ENCODE measurements at places on chromosomes 4 and X.

- DNase-seq: peak; percentile 73
These were observed 5.7 kb upstream of the RHOH start for GRCh38 chr4:40190880-40191815.

DNA sequence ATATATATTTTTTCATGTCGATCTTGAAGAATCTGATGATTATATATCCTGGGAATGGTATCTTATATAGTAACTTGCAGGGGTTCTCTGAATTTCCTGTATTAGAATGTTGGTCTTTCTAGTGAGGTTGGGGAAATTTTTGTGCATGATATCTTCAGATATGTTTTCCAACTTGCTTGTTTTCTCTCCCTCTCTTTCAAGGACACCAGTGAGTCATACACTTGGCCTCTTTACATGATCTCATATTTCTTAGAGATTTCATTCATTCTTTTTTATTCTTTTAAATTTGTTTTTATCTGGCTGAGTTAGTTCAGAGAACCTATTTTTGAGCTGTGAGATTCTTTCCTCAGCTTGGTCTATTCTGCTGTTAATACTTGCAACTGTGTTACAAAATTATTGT is 27.2 kb upstream of the C4orf17 start:
- no peak for DNase-seq

DNA sequence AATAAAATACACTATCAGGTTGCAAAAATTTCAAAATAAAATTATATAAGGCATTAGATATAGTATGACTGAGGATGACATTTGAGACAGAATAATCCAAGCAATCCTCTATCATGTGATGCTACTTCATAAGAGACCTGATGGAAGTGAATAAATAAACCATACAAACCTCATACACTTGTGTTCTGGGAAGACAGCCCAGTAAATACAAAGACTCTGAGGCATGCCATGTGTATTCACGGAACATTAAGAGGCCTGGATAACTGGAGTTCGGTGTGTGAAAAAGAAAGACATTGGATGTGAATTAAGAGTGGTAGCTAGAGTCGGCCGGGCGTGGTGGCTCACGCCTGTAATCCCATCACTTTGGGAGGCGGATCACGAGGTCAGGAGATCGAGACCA is 364.2 kb downstream of the ADAM29 start:
- no peak for DNase-seq

DNA sequence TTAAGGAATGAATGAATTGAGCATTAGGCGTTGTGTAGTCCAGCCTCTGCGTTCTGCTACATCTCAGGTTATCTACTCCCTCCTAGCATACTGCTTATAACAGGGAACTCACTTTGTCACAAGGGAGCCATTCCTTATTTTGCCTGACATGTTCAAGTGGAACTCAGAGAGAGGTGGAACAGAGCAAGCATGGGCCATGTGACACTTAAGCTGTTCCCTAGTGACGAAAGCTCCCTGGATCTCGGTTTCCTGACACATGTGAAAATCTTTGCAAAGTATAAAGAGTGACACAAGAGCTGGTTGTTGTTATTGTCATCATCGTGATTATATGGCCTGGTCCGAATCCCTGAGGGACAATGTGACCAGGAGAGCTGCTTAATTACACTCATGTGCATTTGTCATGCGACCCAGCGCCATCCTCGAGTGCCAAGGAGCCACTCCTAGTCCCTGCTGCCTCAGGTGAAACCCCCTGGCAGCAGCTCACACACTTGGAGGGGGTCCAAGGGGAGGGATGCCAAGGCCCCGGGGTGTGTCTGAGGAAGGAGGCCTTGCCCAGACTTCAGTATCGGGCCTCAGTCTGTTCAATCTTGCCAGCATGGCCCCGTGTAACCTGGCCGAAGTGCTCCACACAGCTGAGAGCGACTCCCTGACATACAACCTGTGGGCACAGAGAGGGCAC is 98.5 kb upstream of the MAP3K15 start:
- no peak for DNase-seq

DNA sequence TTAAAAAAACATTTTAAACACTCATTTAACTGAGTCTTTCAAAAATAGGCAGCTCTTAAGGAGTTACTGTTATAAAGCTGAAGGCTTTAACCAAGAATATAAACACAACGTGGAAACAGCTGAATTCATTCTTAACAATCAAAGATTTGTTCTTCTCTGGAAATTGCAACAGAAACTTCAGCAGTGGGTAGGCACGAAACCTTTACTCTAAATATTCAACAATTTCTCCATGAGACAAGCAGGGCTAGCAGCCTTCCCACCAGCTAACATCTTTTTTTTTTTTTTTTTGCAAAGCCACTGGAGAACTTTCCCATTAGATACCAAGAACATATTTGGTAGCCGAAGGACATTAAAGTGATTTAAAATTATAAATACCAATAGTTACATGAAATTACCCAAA is 78.2 kb upstream of the PRSS48 start:
- no peak for DNase-seq

- DNase-seq: no peak
These were observed 69.8 kb downstream of the PAPSS1 start for GRCh38 chr4:107650251-107650650.

DNA sequence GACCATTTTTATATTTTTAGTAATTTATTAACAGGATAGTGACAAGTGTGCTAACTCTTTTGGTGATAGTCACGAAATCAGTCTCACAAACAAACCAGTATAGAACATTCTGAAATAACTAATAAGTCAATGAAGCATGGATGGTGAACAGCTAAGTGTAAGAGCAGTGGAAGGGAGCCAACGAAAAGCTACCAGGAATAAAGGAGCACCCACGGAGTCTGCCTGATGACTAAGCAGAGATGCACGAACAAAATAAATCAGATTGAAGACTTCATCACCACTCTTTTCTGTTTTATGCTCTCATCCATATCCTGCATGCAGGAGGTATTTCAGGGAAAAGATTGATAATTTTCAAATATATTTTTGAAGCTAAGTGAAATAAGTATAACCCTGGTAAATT is 891.1 kb upstream of the HS3ST1 start:
- DNase-seq: no peak

- DNase-seq: no peak
These were observed 170.3 kb upstream of the MAMLD1 start for GRCh38 chrX:150192816-150193215.

DNA sequence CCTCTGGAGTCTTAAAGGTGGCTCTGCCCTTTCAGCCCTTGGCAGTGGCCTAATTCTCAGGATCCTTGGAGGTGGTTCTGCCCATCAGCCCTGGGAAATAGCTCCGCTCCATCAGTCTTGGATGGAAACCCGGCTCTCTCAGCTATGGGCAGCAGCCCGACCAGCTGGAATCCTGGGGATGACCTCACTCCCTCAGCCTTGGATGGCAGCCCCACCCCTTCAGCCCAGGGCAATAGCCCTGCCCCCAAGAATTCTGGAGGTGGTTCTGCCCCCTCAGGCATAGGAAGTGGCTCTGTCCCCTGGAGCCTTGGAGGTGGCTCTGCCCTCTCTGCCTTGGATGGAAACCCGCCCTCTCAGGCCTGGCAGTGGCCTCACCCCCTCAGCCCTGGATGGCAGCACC is 127.7 kb downstream of the RBMX2 start:
- DNase-seq: no peak

GRCh38 chrX:20394451-20394850 is 127.7 kb upstream of the RPS6KA3 start:
- no peak for DNase-seq

DNA sequence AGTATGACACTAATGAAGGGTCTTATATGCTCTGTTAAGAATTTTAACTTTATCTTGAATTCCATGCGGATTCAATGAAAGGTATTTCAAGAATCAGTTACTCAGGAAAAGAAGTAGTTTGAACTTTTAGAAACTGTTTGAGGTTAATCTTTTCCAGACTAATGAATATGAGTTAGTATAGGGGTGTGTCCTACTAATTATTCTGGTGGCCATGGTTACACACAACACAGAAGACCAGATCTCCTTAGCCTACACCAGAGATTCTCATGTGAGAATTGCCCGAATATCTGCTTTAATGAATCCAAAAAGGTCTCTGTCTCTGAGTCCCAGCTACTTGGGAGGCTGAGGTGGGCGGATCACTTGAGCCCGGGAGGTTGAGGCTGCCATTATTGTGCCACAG is 100.4 kb downstream of the MMRN1 start:
- no peak for DNase-seq
